ENCODE measurements at places on chromosomes 2 and 18.

DNA sequence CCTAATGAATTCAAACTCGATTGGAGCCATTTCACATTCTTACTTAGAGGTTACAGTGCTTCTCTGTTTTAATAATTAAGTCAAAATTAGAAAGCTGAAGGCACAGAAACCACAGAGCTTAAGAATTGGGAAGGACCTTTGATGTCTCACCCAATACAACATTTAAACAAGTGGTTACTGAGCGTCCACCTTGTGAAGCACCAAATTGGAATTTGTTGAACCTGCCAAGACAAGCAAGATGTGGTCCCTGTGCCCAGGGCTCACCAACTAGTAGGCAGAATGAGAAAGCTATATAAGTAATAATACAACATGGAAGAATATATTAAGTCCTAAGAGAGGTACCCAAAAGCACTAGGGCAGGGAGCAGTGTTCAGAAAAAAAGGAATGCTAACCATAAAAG, 64.5 kb upstream of the NPAS2 start:
- no peak for DNase-seq

- DNase-seq, result no peak
Observed at GRCh38 chr2:68698567-68699377, 35.8 kb upstream of the ARHGAP25 start.

GRCh38 chr2:12436483-12436882, 280.3 kb upstream of the TRIB2 start:
- no peak for DNase-seq

DNA sequence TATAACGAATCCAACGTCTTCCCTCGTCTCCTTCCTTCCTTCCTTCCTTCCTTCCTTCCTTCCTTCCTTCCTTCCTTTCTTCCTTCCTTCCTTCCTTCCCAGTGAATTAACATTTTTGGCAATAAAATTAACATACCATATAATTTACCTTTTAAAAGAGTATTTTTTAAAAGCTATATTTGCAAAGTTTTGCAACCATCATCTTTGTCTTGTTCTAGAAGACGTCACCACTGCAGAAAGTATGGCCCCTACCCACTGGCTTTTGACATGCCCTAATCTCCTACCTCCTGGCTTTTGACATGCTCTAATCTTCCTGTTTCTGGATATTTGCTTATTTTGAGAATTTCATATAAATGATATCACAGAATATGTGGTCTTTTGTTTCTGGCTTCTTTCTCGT, 1023.9 kb upstream of the ZEB2 start:
- no peak for DNase-seq

- no peak for DNase-seq
Observed at GRCh38 chr2:206920310-206920709, 19.0 kb upstream of the CPO start.

DNA sequence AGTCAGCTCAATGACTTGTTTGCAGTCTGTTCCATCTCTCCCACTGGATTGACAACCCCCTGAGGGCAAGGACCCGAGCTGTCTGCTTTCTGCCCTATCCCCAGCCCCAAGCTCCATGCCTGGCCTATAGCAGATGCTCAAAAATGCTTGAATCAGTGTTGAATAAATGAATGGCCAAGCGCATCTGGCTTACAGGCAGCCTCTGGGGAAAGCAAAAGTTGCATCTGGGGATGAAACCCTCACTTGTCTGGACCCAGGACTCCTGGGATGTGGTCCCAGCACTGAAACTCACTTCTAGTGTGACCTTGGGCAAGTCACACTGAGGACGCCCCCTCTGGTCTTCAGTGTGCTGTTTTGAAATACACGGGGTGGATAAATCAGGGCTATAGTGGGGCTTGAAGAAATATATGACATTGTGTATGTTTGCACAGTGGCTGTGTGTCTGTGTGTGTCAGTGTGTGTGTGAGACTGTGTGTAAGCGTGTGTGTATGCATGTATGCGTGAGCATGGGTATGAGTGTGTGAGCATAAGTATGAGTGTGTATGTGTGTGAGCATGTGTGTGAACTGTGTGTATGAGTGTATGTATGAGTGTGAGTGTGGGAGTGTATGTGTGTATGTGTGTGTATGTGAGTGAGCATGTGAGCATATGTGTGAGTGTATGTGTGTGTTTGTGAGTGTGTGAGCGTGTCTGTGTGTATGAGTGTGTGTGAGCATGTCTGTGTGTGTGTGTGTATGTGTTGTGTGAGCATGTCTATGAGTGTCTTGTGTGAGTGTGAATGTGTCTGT, 27.8 kb upstream of the TNS1 start:
- no peak for DNase-seq

- no peak for DNase-seq
Observed at GRCh38 chr2:208031608-208032019, 6.3 kb upstream of the PLEKHM3 start.

- DNase-seq, result no peak
Observed at GRCh38 chr18:63240531-63241316, 78.8 kb downstream of the BCL2 start.

GRCh38 chr2:163630836-163631235, 105.0 kb downstream of the FIGN start:
- DNase-seq, result no peak

DNA sequence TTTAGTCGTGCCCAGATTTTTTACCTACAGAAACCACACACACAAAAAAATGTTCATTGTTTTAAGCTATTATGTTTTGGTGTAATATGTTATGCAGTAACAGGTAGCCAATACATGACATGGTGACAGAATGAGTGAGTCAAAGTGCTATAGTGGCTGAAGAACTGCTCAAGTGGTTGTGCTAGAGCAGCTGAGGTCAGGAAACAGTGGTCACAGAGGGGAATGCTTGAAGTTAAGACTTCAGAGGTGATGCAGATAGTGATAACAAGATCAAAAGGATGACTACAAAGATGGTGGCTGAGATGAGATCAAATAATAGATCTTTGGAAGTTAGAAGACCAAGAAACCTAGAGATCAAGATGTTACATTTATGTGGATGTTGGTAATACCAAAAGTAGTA, 174.3 kb downstream of the KCNE4 start:
- no peak for DNase-seq

- DNase-seq, result peak; percentile 64
Observed at GRCh38 chr2:61763605-61764034, 90.2 kb downstream of the FAM161A start.

Data from BE2C (cell line).